ENCODE measurements at places on chromosomes 3 and 15.

GRCh38 chr15:48126667-48127355 lies 6.0 kb downstream of the SLC24A5 start:
- DNase-seq: no peak

DNA sequence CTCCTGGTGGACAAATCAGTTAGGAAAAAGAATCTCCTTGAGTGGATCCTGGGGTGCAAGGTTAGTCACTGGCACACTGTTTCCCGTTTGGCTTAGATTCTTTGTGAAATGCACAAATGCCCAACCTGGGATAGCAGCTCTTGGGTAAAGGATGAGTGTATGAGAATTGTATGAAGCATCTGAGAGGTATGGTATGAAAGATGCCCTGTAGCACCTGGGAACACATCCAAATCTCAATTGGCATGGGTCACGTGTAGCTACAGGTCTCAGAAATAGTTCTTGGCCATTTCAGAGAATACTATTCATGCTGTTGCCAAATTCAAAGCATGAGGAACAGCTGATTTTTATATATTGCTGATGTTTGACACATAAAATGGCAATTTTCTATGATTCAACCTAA lies 84.3 kb downstream of the KCNH8 start:
- DNase-seq: no peak

GRCh38 chr3:138846262-138846791 lies 11.6 kb upstream of the PIK3CB start:
- no peak for DNase-seq

DNA sequence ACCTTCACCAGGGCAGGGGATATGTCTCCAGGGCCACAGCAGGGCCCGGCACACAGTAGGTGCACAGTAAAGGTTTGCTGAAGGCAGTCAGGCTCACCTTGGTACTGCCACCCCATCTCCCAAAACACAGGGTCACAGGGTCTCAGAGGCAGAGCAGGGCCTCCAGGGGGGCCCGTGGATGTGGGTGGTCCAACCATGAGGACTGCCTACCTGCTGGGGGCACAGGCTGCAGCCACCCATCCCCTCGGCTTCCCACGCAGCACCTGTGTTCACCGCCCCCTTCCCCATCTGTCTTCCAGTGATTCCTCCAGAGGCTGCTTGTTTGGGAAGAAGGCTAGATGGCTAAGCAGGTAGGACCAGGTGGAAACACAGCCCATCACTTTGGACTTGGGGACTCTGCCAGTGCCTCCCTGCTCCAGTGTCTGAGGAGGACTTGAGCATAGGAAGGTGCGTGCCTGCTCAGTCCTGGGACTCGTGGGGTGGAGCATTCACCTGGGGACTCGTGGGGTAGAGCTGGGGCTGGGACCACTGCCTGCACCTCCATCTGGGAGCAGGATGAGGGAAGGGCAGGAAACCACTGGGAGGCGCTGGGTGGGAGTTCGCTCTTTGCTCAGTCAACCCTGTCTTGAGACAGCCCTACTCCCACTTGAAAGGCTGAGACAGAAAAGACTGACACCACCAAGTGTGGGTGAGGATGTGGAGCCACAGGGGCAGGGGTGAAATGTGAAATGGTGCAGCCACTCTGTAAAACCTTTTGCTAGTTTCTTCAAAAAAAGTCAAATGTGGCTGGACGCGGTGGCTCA lies 18.8 kb upstream of the PLXND1 start:
- DNase-seq: peak; percentile 50

GRCh38 chr15:57685306-57686095 lies 21.0 kb upstream of the POLR2M start:
- no peak for DNase-seq

- peak; percentile 60 for DNase-seq
Observed at GRCh38 chr3:141646760-141647561, 91.1 kb upstream of the RNF7 start.

GRCh38 chr15:72229947-72230196 lies 1.1 kb downstream of the PKM start:
- DNase-seq: no peak

DNA sequence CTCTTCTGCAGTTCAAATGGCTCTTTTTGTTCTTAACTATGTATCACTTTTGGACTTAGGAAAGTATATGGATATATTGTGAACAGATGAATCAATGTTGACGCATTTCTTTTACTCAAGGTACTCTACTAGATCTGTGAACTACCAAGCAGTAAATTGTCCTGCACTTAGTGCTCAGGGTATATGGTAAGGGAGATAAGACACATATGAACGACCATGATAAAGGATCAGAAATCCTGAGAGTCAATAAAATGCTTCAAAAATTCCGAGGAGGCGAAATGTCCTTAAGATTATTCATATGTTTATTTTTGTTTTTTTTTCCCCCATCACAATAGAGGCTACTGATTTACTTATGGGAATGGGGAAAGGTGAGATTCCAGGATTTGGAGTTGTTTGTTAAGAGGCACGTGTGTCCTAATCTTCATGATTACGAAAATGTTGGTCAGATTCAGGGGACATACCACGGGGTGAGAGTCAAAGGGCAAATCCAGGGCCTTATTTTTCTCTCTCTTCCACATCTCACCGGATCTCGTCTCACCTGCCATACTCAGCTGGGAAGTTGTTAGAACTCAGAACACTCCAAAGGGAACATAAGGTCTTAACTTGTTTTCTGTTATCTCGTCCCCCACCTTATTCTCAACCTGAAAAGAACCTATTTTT lies 475.1 kb upstream of the TBL1XR1 start:
- no peak for DNase-seq

DNA sequence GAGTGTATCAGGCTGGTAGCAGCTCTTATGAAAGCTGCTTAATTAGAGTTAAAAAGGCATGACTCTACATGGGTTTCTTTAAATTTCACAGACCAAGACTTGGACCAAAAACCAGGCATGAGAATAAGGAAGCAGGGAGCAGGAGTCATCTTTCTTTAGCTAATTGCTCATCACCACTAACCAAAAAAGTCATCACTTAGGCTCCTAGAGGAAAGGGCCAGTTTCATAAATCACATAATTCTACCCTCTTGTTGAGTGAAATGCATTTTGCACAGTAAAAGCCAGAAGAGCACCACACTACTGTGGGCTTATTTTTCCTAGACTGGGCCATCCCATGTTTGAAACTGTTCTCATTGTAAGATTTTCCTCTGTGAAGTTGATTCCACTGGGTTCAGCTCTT lies 175.6 kb downstream of the GREM1 start:
- DNase-seq: no peak

DNA sequence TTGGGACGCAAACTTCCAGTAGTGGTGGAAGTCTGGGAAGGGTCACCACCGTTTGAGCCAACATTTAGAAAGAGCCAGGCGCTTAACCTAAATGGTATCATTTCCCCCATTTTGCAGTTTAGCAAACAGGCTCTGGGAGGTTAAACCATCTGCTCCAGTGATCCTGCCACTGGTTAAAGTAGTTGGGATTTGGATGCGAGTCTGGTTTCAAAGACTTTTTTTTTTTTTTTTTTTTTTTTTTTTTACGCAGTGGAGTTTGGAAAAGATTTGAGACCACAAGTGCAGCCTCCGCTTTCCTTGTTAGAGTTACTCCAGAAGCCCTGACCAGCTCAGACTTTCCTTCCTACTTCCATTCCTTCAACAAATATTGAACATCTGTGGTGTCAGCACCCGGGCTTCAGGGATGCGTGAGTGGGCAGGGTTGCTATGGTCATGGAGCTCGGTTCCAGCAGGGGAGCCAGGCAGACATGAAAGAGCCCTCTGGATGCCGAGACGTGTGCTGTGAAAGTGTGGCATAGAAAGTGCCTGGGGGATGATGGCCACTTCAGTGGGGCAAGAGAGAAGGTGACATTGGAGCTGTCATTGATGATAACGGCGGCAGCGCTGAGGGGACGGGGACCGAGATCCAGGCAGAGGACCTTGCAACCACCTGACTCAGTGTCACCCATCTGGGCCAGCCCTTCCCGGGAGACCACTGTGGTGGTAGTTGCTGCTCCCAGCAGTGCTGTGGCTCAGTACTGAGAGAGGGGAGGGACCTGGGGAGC lies 1.1 kb upstream of the RNU6-1 start:
- DNase-seq: no peak
